ENCODE measurements at places on chromosomes 13 and 19. TPM values are rescaled to one million over a fixed set of nuclear protein-coding genes. Genes with fewer than 3 reads are reported as not detected.

CD79A gene
- total RNA-seq: 1.3 TPM

DNA sequence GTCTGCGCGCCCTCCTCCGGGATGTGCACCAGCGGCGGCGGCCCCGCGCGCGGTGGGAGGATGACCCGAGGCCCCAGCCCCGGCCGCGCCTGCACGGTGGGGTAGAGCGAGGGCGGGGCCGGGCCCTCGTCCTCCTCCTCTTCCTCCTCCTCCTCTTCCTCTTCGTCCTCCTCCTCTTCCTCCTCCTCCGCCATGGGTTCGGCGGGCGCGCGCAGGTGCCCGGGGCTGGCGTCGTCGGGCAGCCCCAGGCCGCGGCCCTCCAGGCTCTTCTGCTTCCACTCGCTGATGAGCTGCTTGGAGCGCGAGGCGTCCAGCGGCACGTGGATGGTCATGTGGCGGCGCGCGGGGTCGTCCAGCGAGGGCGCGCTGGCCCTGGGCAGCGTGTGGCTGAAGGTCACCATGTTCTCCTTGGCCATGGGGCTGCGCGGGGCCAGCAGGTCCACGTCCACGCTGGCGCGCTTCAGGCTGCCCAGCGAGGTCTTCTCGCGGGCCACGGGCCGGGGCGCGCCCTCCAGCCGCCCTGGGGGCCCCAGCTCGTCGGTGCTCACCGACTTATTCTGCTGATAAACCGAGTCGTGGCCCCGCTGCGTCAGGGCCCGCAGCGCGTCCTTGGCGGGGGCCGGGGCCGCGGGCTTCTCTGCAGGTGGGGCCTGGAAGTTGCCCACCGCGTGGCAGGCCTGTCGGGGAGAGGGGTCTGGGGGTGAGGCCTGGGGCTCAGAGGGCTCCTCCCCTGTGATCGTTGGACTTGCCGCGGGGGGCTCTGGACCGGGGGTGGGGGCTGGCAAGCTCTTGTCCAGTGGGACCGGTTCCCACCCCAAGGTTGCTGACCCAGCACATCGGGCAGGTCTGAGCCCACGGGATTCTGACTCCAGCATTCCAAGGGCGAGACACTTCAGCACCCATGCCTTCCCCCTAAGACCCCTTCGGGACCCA lies 8.3 kb downstream of the PLPPR3 start:
- no peak for DNase-seq

DNA sequence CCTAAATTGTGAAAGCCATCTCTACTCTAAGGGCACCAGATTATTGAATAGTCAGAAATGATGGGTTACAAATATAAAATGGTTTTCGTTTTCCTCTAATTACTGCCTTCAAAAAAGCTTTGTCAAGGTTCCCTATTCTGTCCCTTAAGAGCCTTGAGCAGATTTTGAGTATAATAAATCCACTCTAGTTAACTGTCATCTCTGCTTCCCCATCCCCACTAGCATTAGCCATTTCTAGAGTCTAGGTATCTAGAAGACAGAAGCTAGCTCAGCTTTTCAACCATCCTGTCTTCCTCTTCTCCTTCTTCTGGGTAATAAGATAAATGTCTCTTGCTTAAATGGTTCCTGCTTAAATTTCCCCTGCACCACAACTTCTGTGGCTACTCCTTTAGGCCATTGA lies 290.4 kb downstream of the DACH1 start:
- no peak for DNase-seq

GRCh38 chr13:35231426-35231825 lies 245.1 kb downstream of the MAB21L1 start:
- DNase-seq: no peak

- no peak for DNase-seq
These were observed 966.0 kb downstream of the PCDH17 start for GRCh38 chr13:58597552-58597951.

CEACAM20 gene
- not detected for total RNA-seq

GRCh38 chr19:5099701-5100221 lies 130.8 kb downstream of the KDM4B start:
- DNase-seq: no peak

- no peak for DNase-seq
These were observed 46.6 kb downstream of the HTR2A start for GRCh38 chr13:46850214-46850613.

Data from CD4-positive, alpha-beta memory T cell (primary cell).